ENCODE measurements at places on chromosomes 6 and 20.
A peak's percentile ranks its signal among the peaks of the same experiment; 100 is the strongest.

DNA sequence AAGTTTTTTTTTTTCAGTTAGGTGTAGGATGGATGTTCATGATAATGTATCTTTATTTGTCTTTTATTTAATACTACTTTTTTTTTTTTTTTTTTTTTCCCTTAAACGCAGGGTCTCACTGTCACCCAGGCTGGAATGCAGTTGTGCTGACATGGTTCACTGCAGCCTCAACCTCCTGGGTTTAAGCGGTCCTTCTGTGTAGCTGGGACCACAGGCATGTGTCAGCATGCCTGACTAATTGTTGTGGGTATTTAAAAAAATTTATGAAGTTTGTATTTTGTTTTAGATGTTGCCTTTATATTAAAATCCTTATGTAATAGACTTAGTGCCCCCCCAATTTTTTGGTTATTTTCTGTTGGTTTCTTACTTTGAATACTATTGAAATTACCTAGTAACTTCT, 42.6 kb downstream of the NCOA3 start:
- DNase-seq = no peak

DNA sequence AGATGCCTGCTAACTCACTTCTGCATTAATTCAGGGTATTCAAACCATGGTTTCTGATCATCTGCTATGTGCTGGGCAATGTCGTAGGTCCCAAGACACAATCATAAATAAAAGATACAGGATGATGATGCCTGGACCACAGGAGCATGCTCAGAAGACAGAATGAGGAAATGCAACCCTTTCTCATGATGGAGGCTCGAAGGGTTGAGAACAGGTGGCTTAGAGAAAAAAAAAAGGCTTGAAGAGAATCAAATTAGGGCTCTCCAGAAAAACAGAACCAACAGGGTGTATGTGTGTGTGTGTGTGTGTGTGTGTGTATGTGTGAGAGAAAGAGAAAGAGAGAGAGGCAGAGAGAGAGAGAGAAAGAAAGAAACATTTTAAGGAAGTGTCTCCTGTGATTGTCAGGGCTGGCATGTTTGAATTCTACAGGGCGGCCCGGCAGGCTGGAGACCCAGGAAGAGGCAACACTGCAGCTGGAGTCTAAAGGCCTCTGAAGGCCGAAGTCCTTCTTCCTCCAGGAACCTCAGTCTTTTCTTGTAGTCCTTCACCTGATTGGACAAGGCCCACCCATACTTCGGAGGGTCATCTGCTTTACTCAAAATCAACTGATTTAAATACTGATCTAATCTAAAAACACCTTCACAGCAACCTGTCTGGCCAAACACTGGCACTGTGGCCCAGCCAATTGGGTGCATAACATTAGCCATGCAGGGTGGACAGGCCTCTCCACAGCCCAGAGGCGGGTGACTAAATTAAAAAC, 143.8 kb downstream of the ERMARD start:
- DNase-seq = no peak

DNA sequence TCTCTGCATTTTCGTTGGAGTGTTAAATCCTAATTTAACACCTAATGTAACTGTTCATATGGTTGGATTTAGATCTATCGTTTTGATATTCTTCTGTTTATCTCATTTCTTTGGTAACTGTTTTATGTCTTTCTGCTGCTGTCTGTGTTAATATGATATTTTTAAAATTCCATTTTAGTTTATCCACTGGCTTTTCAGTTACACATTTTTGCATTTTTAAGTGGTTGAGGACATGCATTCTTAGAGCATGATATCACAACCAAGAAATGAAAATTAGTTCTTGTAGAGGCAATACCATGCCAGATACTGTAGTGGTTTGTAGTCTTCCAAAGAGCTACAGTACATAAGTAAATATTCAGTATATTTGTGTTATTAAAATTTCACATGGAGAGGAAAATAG, 58.6 kb downstream of the LIN28B start:
- DNase-seq = no peak

DNA sequence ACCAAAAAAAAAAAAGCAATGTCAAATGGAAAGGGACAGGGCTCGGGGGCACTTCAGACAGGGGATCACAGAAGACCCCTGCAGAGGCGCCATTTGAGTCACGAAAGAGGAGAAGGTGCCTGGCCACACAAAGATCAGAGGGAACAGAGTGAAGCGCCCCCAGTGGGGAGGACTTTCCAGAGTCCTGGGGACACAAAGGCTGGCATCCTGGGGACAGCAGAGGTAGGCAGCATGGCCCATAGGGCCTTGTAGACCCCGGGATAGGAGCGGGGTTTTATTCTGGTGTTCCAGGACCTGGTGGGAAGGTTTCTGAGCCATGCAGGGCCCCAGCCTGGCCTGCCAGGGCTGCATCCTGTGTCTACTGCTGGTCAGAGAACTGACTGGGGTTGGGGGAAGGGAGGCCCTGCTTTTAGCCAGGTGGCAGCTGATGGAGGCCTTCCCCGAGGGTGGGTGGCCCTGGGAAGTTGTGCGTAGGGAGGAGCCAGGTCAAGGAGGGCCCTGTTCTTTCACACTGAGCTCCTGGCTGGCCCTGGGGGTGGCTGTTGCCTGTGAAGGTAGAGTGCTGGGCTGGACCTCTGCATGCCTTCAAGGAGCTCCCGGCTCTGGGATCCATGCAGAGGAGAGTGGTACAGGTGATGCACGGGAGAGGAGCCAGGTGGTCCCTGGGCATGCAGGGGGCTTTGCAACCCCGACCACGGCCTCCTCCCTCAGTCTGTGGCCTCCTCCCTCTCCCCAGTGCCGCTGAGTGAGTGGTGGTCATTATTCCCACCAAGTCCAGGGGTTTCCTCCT, 117.9 kb downstream of the CDH4 start:
- DNase-seq = no peak

- DNase-seq = no peak
Observed at GRCh38 chr6:89992818-89993217, 98.5 kb downstream of the GJA10 start.

DNA sequence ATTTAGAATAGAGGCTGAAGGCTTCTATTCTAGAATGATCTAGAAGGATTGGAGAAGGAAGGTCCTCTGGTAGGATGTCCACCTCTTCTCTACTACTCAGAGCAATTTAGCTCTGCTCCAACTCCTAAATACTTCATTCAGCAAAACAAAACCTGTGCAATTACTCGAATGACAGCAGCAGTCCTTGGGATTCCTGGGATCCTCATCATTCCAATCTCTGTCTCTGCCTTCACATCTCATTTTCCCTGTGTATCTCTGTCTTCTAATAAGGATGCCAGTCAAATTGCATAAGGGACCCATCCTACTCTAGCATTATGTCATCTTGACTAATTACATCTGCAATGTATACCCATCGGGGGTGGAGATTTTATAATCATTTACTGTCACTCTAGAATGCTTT, 5.5 kb upstream of the AIG1 start:
- no peak for DNase-seq

GRCh38 chr6:5373430-5373829, 112.1 kb downstream of the FARS2 start:
- no peak for DNase-seq

GRCh38 chr6:46549155-46549554, 57.9 kb upstream of the RCAN2 start:
- no peak for DNase-seq

- DNase-seq = no peak
Observed at GRCh38 chr6:88089708-88090107, 42.1 kb downstream of the SPACA1 start.

DNA sequence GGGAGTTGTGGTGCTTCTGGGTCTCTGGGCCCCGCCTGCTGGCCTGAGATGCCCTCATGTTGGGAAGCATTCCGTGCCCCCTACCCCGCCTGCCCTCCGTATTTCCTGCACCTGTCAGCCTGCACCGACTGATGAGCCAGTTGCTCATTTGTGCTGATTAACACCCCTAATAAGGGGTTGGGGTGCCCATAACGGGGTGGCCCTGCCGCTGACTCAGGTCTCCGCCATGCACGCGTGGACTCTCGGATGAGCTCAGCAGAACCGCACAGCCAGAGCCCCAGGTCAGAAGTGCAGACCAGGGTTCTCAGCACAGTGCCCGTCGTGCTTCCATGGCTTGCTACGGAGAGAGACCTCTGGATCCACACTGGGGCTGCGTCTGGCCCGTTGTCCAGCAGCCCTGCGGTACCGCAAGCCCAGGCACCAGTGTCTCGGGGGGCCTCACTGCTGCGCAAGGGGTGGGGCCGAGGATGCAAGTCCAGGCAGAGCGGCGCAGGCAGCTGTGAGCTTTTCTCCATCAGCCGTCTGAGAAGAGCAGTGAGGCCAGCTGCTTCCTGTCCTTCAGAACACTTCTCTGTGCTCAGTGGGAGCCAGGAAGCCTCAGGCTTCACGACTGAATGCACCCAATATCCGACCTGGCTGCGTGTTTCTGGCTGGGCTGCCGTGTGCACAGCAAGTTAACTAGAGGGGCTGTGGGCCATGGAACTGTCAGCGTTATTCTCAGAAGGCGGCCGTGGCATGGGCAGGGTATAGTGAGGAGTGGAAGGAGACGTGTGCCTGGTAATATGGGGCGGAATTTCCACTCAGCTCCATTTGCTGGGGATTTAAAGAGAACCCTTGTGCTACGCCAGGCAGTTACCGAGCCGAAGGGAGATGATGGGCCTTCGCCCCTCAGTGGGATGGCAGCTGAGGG, 18.6 kb downstream of the MTG2 start:
- peak; percentile 17 for DNase-seq

DNA sequence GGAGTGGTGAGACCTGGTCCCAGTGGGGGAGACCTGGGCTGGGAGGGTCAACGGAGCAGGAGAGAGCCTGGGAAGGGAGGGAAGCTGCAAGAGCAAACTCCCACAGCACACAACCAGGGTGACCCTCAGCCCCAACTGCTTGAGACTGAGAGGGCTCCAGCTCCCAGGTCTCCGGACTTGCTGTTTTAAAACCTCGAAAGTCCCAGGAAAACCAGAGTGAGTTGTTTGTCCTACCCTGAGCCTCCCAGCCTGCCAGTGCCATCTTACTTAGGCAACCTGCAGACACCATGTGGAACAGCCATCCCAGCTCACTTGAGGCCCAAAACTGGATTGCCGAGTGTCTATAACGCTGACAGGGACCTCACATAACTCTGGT, 4.8 kb upstream of the NTSR1 start:
- no peak for DNase-seq

- no peak for DNase-seq
Observed at GRCh38 chr6:6402006-6402405, 81.5 kb upstream of the F13A1 start.

GRCh38 chr6:4543596-4543995, 232.6 kb upstream of the CDYL start:
- no peak for DNase-seq

DNA sequence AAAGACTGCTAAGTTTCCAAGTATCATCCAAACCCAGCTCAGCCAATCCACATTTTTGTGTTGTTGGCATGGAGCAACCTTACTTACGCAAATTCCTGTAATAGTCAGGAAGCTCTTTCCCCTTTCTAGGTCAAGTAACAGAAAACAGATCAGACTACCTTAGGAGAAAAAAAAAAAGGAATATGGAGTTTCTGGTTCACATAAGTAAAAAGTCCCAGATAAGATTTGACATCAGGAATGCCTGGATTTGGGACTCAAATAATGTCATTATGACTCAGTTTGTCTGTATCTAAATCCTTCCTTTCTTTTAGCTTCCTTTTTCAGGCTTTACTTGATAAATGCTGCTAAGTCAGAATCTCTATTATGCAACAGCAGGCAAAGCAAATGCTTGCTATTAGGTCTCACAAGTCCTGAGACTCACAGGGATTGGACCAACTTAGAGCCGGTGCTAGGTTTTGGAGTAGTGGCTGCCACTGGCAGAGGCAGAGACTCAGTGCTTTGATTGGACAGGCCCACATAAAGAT, 44.5 kb downstream of the NCOA7 start:
- DNase-seq = no peak

GRCh38 chr6:63305277-63305676, 14.5 kb downstream of the LGSN start:
- DNase-seq = no peak

DNA sequence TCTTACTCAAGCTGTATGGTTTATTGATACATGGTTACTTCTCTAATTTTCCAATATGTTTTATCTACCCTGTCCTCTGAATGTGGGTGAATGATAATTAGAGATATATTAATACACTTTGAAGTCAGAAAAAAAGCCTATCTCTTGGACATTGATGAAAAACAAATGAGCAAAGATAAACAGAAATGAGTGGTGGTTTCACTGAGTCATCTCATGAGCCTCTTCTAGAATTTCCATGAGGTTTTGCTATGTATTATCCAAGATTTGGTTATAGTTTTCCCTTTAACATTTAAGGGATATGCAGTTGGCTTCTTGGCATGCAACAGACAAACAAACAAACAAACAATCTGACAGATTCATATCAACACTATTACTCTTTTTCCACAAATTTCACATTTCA, 586.8 kb downstream of the RFPL4B start:
- no peak for DNase-seq

DNA sequence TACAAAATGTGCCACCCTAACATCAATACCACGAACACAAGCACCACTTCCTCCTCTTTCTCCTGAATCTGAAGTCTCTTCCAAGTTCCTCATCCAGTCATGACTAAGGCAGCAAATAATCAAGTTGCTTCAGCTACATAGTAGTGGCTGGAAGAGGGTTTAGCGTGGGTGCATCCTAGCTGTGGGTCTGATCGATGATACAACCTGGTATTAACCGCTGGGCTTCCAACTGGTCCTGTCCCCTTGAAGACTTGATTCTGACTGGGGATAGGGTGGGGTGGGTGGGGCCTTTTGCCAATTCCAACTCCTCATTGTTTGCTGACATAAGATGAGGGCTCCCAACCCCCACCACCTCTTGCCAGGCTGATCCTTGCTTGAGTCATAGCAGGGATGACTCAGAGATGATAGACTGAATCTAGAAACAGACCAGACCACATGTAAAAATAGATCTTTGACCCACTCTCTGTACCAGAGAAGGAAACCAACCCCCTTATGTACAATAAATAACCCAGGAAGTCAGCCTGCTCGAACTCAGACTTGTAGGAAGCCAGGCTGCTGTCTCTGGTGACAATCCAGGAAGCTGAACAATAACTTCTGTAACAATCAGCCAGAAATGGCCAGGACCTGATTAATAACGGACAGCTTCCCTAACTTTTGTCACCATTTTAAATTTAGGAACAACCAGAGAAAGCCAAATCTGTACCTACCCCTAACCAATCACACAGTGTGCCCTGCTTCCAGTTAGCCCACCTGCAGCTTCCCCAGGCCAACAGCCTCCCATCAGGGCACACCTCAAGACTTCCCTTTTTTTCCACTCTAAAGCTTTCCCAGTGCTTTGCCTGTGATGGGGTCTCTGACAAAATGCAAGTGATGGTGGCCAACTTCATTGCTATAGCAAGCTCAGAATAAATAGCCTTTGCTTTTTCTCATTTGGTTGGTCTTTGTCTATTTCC, 68.9 kb upstream of the FAM184A start:
- no peak for DNase-seq

DNA sequence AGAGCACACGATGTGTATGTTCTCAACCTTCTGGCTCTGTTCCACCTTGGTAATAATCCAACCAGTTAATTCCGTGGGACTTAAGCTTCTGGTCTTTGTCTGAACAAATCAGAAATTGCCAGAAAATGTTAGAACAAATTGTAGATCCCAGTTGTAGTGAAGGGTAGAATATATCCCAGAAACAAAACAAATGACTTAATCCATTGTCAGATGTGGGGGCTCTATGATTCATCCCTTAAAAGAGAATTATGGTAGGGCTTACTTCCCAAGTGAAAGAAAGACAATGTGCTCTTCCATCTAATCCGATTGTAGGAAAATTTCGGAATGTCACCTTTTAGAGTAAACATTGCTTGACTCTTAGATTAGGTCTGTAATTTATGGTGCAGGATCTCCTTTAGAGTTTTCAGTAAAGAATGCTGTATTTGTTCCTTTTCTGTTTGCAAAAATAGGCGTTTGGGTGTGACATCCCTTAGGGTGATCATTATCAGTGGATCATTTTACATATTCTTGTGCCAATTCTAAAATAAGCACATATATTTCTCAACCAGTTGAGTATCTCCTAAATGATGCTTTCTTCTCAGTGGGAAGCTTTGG, 234.5 kb upstream of the ZNF217 start:
- no peak for DNase-seq
